ENCODE measurements at places on chromosomes 2 and 18.

DNA sequence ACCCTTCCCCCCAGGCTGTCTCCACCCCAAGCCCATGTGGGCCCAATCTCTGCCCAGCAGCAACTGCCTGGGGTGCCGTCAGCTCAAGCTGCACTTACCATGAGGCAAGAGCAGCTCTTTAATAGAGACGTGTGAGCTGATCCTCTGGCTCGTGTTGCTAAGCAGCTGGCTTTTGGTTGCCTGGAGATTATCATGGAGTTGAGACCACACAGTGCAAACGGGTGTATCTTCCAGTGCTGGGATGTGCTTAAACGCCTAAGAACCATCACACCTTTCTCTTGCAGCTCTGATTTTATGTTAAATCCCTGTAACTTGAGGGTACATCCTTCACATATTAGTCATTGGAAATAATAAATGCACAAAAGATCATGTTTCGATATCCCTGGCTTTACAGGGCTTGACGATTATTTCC is 271.1 kb downstream of the PRKCE start:
- no peak for DNase-seq

- DNase-seq = no peak
Measured at GRCh38 chr2:41722668-41723369, 325.0 kb upstream of the PKDCC start.

GRCh38 chr2:99701503-99701902 is 211.7 kb upstream of the REV1 start:
- DNase-seq = no peak

DNA sequence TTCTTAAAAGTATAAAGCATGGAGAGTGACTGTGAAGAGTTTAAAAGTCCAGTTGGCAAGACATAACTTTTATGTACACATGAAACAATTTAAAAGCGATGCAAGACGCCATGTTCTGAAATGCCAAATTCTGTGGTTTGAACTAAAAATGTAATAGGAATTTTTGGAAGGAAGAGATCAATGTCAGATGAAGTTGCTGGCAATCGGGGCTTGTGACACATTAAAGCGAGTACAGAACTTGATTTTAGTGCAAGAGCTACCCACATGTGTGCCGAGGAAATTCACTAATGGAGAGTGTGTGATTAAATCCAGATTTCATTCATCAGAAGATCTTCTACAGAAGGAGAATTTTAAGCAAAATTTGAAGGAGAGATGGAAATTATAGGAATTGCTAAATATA is 220.2 kb upstream of the CCDC68 start:
- DNase-seq = no peak

DNA sequence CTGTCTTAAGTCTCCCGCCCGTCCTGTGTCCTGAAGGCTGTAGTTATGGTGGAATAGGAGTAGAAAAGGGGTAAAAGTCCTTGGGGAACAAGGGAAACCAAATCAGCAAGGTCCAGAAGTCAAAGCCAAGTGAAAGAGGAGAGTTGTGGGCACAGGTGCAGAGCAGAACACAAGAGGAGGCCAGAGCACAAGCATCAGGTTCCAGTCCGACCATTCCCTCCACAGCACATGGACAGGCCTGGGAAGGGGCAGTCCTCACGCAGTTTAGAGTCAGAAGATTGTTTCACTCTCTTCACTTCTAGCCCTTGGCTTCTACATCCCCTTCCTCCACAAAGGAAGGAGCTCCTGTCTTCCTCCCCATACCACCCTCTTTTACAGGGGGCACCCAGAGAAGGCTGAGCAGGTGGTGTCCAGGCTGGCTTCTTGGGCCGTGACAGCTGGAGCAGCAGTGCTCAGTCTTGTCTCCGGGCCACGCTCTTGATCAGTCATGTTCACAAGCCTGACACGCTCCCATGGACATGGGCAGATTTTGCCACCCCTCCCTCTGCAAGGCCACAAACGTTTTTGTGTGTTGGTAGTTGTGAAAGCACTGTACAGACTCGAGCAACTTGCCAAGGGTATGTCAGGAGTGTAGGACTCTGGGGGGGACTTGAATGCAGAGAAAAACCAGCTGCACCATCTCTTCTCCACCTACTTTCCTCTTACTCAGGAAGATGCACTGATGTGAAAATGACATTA is 138.5 kb upstream of the DAPL1 start:
- DNase-seq = no peak

GRCh38 chr18:57785751-57786437 is 17.2 kb downstream of the ATP8B1 start:
- no peak for DNase-seq

GRCh38 chr2:144084114-144084661 is 435.7 kb downstream of the ZEB2 start:
- DNase-seq = no peak

- DNase-seq = no peak
Measured at GRCh38 chr18:1296237-1296636, 391.6 kb downstream of the ADCYAP1 start.

- DNase-seq = no peak
Measured at GRCh38 chr2:113157897-113158753, 15.6 kb upstream of the PSD4 start.

DNA sequence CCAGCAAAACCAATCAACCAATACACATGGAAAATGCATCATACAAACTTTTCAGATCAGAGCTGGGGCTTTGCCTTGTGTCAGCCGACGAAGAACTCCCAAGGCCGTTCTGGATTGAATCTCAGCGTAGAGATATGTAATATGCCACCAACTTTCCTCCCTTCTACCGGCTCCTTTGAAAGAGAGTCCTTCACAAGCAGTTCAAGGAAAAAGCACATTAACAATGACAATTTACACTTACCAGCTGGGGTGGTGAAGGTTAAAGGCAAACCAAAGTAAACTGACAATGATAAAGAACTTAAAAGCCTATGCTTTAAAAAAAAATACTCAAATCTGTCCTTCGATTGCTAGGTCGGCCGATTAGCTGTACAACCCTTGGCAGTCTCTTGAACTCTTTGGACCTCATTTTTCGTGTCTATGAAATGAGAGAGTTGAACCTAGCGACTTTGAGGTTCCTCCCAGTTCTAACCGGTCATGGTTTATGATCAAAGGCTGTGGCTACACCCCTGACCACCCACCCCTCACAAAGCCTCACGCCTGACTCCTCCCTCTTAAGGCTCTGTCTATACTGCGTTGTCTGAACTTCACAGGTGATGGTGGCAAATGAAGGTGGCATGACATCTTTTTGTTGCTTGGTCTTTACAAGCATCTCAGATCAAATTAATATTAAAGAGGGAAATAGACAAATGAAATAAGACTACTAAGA is 46.2 kb downstream of the BCL2 start:
- DNase-seq = no peak

GRCh38 chr2:69646714-69647113 is 3.2 kb upstream of the AAK1 start:
- DNase-seq = no peak
